SHP77 treated with DMSO at 0.1 percent for 48 hours (cell line): ENCODE measurements at places on chromosomes 2 and 18.

GRCh38 chr2:168997118-168997521 lies 34.0 kb downstream of the ABCB11 start:
- DNase-seq, result no peak

GRCh38 chr2:69902213-69902922 lies 8.6 kb downstream of the SNRNP27 start:
- DNase-seq, result no peak

DNA sequence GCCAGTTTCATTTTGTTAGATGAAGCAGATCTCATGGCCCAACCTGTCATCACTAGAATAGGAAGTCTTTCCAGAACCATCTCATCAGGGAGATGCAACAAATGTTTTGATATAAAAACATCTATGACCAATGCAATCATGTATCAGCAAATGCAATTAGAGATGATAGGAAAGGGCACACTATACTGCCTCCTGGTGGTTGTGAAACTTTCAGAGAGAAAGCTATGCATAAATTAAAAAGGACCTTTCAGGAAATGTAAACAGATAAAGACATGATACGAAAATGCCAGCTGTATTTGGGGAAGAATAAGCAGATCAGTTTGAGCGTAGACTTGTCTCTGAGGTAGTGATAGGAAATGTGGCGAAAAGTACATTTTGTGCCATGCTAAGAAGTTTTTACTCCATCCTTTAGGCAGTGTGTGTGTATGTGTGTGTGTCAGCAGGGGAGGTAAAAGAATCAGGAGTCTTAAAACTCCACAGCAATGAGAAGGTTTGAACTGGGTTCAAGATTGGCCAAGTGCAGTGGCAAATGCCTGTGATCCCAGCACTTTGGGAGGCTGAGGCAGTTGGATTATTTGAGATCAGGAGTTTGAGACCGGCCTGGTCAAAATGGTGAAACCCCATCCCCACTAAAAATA lies 479.3 kb downstream of the CPS1 start:
- DNase-seq, result peak; percentile 20

DNA sequence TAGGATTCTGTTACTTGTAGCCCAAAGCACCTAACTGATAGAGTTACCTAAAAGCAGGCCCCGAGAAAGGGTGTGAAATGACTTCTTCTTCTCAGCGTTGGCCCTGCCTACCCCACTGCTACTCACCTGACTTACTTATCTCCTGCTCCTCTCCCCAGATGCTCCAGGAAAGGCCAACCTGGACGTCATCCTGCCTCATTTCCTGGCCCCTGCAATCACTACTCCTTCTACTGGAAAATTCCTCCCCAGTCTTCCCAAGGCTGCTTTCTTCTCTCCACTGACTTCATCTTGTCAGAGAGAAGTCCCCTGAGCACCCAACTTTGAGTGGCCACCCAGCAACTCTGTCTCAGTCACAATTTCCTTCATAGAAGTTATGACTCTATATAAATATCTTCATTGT lies 63.4 kb upstream of the KLF7 start:
- DNase-seq, result no peak

- DNase-seq, result no peak
Measured at GRCh38 chr2:30373881-30374302, 73.2 kb upstream of the LCLAT1 start.

- DNase-seq, result no peak
Measured at GRCh38 chr2:158266111-158266510, 164.4 kb downstream of the UPP2 start.

GRCh38 chr2:216761133-216761532 lies 65.8 kb upstream of the IGFBP5 start:
- peak; percentile 25 for DNase-seq

GRCh38 chr2:196679368-196679767 lies 39.9 kb downstream of the CCDC150 start:
- no peak for DNase-seq

- no peak for DNase-seq
Measured at GRCh38 chr18:3411854-3412268, 38.1 kb upstream of the TGIF1 start.

DNA sequence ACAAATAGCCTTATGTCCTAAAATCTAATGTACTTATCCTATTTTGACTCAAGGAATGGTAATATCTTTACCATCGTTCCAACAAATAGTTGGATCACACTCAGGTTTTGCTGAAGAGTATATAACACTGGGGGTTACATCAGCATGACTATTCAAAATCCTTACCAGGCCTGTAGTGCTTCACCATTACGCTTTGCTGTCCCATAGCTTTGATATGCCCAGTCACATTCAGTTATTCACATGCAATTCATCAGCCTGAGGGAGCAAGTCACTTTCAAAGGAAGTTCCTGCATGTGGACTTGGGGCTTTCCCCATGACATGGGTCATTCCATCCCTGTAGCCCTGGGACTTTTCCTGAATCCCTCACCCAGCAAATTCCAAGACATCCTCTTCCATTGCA lies 39.6 kb downstream of the FTCDNL1 start:
- DNase-seq, result no peak

DNA sequence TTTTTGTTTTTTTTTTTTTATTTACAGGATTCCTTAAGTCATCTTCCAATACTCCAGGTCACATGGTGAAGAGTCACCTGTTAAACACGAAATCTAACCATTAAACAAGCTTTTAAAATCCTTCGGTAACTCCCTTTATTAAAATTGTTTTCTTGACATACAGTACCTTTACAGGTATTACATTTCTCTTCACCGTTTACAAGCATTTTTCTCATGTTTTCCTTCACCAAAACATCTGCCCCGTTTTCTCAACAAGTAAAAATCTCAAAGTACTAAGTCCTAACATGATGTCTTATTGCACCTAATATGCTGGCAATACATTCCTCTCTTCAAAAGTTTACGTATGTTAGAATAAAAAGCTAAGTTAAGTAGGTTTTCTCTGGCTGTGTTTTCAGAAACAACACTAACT lies 1.1 kb downstream of the PUM2 start:
- DNase-seq, result no peak
